Activated T-cell treated with anti-CD3 and anti-CD28 coated beads, Interleukin-2, amount 50 U/mL, for 48 hours (primary cell): ENCODE measurements at places on chromosomes 4 and X.

DNA sequence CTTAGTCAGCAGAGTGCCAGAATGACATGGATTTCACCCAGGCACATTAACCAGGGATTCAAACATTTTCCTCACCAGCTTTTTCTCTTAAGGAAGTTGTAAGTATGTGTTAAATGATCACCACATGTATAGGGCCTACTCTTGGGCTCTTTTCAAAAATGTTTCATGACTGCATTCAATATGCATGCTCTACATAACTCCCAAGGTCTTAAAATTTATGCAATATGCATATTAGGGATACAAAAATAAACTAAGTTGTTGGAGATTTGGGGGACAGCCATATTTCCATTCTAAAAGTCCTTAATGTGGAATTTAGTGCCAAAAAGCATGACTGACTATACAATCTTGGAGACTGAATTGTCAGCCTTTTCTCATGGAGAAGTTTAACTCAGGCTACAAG, 25.0 kb upstream of the TRPC5OS start:
- DNase-seq: no peak

DNA sequence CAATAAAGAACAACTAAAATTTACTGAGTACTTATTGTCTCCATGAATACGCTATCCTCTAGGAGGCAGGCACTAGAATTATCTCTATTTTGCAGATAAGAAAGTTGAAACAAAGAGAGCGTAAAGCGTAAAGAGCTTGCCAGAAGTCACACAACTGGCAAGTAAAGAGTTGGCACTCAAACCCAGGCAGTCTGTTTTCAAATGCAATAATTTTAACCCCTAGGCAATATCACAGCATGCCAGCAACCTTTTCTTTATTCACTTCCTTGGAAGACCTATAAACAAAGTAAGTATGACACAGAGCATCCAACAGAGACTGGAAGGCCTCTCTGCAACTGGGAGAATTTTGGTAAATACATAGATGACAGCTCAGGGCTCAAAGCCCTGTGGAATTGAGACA, 23.2 kb upstream of the AMELX start:
- no peak for DNase-seq

GRCh38 chrX:40097504-40098263, at the start of gene BCOR:
Gene BCOR, minus strand, starts transcription at chrX:40097958. Its CDS starts 20,029 bp downstream, at chrX:40077929.
- DNase-seq: peak; percentile 82

- no peak for DNase-seq
These were observed 314.9 kb downstream of the ADGRL3 start for GRCh38 chr4:61514991-61515390.

DNA sequence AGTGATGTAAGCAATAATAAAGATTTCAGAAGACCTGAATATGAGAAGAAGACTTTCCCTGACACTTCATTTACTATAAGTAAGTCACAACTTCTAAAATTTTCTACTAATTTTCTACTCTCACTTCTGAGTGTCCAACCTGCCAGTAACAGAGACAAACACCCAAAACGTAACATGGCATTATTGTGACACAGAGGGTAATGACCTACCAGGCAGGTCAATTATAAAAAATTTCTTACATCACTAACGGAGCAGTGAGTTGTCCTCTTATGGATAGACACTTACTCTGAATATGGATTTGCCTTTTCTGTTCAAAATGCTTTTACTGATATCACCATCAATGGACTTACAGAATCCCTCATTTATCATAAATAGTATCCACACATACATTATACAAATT, 405.9 kb upstream of the MAGEB16 start:
- no peak for DNase-seq

- peak; percentile 50 for DNase-seq
These were observed at the start of gene FGFR3 for GRCh38 chr4:1792832-1793495. Gene FGFR3, plus strand, starts transcription at chr4:1793293. Its CDS starts 642 bp downstream, at chr4:1793935.

DNA sequence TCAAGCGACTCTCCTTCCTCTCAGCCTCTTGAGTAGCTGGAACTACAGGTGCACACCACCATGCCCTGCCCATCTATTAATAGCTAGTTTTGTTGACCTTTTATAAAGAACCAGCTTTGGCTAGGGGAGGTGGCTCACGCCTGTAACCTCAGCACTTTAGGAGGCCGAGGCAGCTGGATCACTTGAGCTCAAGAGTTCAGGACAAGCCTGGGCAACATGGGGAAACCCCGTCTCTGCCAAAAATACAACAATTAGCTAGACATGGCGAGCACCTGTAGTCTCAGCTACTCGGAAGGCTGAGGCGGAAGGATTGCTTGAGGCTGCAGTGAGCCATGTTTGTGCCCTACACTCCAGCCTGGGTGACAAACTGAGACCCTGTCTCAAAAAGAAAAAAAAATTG, 2.7 kb downstream of the TKTL1 start:
- DNase-seq: no peak

GRCh38 chr4:167623241-167623572, 388.9 kb upstream of the SPOCK3 start:
- DNase-seq: no peak

DNA sequence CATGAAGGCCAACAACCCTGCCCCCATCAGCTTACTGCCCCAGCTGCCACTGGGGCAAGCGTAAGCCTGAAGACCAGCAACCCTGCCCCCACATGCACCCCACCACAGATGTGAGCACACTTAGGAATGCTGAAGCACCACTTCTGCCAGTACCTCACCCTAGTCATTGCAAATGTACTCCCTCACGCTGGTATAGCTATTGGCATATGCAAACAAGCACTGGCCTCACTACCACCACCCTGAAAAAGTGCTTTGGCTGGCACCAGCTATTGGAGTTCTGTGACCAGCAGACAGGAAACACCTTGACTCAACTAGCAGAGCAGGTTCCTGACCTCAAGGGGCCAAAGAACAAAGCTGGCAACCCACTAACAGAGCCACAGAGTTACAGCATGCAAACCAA, 534.4 kb upstream of the POU3F4 start:
- DNase-seq: no peak

GRCh38 chr4:15756361-15756861, 21.7 kb upstream of the CD38 start:
- DNase-seq: peak; percentile 86

DNA sequence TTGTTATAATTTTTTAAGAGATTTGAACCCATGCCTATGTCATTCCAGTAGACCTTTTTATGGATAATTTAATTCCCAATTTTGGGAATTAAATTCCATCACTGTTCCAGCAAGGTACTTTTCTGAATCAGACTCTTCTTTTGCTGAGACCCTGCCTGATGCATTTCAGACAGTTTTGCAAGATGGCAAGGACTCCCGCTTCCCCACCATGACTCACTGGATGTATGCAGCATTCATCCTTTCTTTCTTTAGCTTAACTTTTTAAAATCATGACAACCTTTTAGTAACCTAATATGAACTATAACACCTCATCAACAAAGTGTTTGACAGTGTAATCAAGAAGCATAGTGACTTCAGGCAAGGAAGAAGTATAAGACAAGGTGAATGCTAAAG, 178.1 kb upstream of the LEF1 start:
- DNase-seq: no peak

GRCh38 chr4:14596437-14596836, 405.8 kb upstream of the CPEB2 start:
- DNase-seq: no peak

- no peak for DNase-seq
These were observed 51.4 kb downstream of the NPY5R start for GRCh38 chr4:163395055-163395454.

- DNase-seq: no peak
These were observed 1746.4 kb upstream of the PCDH7 start for GRCh38 chr4:28973587-28974350.

DNA sequence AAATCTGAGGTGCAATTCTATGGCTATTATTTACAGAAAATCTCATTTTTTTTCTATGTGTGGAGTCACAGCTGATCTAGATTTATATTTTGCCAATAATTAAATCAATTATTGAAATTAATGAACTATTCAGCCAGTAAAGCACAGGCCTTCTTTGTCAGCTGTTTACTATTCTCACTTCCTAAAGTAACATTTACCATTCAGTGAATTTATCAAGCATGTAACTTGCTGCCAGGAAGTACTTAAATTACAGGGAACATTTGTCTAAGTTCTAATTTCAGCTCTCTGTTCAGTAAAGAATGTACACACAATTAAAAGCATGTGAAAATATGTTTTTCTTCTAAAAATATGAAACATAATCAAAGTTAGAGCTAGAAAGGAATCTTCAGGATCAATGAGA, 79.3 kb downstream of the DTHD1 start:
- DNase-seq: no peak

GRCh38 chr4:89929425-89930159, 34.9 kb downstream of the MMRN1 start:
- no peak for DNase-seq

GRCh38 chrX:47484885-47485284, 1.9 kb upstream of the ZNF41 start:
- DNase-seq: no peak

DNA sequence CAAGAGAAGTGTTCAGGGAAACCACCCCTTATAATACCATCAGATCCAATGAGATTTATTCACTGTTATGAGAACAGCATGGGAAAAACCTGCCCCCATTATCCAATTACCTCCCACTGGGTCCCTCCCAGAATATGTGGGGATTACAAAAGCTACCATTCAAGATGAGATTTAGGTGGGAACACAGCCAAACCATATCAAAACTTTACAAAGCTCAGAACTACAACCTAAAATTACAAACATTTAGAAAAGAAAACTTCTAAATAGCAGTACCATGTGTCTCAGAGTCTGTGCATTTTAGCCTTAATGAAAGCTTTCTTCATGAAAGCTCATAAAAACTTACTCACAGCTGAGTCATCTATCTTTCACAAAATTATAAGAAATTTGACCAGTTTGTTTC, 1442.8 kb upstream of the PCDH7 start:
- DNase-seq: no peak

GRCh38 chr4:2341261-2341841, 77.1 kb downstream of the ZFYVE28 start:
- DNase-seq: peak; percentile 13

GRCh38 chrX:18797141-18797540, 89.7 kb downstream of the PPEF1 start:
- no peak for DNase-seq

DNA sequence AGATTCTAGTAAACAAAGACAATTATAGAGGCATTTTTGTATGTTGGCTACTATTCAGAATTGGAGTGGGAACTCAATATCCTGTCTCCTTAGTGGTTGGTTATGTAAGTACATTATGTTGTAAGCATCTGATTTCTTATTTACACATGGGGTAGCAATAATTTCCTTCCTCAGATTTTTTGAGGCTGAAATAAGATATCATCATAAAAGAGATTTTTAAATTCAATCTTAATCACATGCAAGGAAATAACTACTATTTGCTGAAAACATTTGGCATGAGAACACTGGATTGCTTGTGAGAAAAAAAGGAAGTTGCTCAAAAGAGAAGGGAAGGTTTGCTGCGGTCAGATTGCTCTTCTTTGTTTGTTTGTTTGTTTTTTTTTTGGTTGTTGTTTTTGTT, 437.7 kb upstream of the HS3ST1 start:
- DNase-seq: no peak

- no peak for DNase-seq
These were observed 63.7 kb upstream of the RPL34 start for GRCh38 chr4:108556588-108557200.

- no peak for DNase-seq
These were observed 37.7 kb downstream of the ANTXR2 start for GRCh38 chr4:80035336-80035735.

DNA sequence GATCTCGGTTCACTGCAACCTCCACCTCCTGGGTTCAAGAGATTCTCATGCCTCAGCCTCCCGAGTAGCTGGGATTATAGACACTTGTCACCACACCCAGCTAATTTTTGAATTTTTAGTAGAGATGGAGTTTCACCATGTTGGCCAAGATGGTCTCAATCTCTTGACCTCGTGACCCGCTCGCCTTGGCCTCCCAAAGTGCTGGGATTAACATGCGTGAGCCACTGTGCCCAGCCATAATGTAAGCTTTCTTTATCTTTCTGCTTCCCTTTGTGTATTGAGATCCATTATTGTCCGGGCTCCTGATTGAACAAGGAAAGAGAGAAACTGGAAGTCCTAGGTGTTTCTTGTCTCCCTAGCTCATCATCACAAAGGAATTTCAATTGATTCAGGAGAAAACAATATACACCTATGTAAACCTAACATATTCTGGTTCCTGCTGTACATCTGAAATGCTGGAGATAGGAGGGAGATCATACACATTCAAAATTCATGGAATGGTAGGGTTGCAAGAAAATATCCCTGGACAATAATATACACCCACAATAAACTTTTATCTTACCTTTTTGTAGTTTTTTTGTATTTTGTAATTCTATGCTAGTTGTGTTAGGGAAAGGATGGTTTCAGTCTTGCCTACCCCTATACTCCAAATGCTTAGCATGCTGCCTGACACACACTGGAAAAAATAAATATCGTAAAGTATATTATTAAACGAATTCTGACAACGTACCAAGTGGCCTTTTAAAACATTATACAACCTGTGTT, 194.4 kb upstream of the HS3ST1 start:
- no peak for DNase-seq

GRCh38 chrX:37813570-37813969, 33.7 kb downstream of the CYBB start:
- no peak for DNase-seq

DNA sequence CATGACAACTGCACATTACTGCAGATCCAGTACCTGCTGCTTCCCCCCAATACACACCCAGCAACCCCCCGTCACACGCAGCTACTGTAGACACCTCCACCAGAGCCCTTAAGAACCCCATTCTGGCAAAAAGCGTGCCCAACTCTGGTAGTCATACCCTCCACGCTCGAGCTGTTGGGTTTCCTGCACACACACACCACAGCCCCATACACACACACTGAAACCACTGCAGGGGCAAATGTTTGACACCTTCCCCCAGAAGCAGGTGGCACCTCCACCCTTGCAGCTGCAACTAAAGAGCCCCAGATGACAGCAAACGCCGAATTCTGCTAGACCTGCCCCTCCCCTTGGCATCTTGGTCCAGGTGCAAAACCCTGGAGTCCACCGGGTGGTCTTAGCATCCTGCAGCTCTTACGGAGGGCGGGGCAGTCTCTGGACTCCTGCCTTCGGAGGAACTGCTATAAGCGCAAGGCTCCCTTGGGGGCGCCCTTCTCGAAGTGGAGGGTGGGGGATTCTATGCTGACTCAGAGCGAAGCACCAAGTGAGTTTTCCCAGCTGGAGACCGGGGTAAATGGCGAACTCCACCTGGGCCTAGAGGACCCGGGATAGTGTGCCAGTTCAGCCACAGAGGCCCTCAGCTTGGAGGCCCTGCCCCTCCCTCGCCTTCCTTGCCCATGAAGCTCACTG, 1.5 kb downstream of the FRMPD3 start:
- peak; percentile 27 for DNase-seq

- DNase-seq: peak; percentile 54
These were observed 5.1 kb downstream of the FBXL5 start for GRCh38 chr4:15649914-15650545.

DNA sequence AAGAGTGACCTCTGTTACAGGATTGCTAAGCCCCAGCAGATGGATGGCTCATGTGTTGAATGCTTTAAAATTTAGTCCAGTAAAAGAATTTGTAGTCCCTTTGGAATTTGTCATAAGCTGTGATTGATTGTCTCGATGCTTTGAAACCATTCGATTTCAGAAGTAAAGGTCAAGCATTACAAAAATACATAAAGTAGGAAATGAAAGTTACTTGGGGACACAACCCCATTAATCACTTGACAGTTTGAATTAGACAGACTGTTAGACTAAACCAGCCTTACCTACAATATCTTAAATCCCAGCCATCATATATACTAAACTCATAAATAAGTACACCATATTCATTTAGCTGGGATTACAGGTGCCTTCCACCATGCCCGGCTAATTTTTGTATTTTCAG, 6.6 kb downstream of the REST start:
- no peak for DNase-seq

GRCh38 chrX:2523911-2524310, 23.1 kb upstream of the DHRSX start:
- DNase-seq: no peak
